Fibroblast of upper back skin (primary cell): ENCODE measurements at places on chromosomes 13 and 19.

GRCh38 chr19:10552510-10553053 lies 8.9 kb downstream of the ATG4D start:
- peak; percentile 13 for DNase-seq

- DNase-seq: peak; percentile 52
Measured at GRCh38 chr13:67880916-67881315, 650.8 kb upstream of the PCDH9 start.

GRCh38 chr19:9834307-9834725 lies 802 bp upstream of the PIN1 start:
- DNase-seq: no peak

DNA sequence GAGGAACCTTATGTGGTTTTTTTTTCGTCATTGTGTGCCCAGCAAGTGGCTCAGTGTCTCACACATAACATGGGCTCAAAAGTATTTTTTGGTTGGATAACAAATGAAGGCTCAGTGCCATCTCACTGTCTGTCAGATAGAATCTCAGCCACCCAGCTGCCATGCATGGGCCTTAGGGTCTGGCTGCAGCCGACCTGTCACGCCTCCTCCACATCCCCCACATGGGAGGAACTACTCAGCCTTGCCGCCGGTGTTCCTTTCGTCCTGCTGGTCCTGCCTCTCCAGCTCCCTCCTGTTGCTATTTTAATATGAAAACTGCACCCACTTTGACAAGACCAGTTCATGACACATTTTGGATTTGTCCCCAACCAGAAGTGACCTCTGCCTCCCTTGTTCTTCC lies 121.2 kb downstream of the SHISA2 start:
- DNase-seq: no peak

- DNase-seq: no peak
Measured at GRCh38 chr13:18212873-18213272, 968.8 kb downstream of the TUBA3C start.

GRCh38 chr13:41651413-41652058 lies 194.2 kb downstream of the RGCC start:
- no peak for DNase-seq

GRCh38 chr19:35563207-35563829 lies at the start of gene ATP4A:
TSS of gene ATP4A (minus strand) at chr19:35563658. CDS start at chr19:35563629, 29 bp downstream.
- no peak for DNase-seq

- DNase-seq: no peak
Measured at GRCh38 chr19:53466726-53467484, 628 bp upstream of the ZNF813 start.

DNA sequence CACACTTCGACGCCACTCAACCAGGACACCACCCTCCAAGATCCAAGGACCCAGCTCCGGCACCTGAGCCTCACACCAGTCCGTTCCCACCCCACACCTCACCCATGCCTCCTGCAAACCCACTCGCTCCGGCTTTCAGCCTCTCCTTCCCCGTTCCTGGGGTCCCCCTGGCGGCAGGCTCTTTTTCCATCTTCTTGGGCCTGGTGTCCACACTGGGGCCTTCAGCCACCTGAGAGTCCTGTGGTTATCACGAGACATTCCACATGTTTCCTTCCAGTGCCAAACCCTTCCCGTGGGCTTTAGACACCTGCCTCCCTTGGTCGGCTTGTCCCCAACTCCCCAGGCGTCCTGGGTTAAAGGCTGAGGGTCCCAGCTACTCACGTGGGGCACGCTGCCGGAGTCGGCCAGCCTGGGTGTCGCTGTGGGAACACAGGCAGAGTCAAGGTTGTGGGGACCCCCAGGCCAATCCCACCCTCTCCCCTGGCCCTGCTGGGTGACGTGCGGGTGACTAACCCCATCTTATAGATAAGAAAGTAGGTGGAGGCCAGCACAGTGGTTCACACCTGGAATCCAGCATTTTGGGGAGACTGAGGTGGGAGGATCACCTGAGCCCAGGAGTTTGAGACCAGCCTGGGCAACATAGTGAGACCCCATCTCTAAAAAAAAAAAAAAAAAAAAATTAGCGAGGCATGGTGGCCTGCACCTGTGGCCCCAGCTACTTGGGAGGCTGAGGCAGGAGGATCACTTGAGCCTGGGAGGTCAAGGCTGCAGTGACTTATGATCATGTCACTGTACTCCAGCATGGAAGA lies 1.9 kb downstream of the JSRP1 start:
- peak; percentile 37 for DNase-seq

- no peak for DNase-seq
Measured at GRCh38 chr19:52541608-52542007, 14.1 kb downstream of the ZNF808 start.

DNA sequence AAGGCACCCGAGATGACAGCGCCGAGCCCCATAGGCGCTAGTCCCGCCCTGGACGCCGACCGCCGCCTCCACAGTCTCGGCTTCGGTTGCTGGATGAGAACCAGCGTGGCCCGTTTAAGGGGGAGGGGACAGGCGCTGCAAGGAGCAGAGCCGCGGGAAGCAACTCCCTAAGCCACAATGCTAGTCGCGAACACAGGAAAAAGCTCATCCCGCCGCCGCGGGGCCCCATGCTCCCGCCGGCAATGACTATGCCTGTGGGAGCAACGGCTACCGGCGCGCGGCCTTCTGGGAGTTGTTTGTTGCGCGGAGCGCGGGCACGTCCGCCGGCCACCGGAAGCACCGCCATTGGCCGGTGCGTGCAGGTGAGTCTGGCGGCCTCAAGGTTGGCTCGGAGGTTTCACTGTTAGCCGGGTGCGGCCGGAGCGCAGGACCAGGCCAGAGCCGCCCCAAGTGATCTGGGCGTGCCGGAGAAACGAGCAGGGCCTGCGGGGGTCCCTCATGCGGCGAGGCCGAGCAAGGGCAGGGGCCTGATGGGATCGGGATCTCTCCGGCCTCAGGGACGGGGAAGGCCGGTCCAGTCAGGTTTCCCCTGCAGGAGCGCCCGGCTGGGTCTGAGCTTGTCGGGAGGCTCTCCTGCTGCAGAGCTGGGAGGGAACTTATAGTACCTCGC lies at the start of gene ZNF544:
Gene ZNF544, plus strand, starts transcription at position 330 of the 670 bp plus-strand sequence. CDS start 15,110 bp downstream, outside the sequence.
- peak; percentile 62 for DNase-seq

DNA sequence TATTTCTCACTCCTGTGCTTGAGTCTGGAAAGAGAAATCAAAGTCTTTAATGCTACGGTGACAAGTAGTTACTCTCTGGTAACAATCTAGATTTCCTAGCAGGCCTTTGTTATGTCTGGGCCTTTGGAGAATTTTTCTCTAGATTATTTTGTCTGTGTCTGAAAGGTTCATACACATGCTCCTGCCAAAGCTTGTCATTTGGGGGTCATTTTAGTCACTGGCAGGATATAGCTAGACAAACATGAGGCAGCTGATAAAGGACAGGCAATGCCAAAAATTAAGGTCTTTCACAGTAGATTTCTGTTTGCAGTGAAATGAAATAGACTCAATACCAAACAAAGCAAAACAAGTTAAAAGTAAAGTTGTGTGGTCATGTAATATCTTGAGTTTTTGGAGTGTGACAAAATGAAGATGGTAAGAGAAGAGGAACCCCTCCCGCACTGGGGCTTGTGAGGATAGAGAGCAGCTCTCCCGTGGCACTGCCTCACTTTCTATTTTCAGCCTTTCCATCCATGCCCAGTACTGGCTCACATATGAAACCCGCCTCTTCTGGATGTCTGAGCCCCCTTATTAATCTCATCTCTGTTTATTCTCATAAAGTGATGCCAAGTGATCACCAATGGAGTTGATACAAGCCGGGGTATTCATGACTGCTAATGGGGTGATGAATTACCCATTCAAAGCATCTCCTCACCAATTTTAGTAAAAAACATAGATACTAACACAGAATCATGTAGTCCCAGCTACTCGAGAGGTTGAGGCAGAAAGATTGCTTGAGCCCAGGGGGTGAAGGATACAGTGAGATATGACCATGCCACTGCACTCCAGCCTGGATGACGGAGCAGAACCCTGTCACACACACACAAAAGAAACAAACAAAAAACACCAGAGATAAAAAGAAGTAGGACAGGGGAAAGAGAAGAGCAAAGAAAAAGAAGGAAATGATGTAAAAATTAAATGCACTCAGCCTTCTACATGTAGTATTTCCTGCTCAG lies 389.3 kb downstream of the FGF14 start:
- no peak for DNase-seq

- DNase-seq: peak; percentile 63
Measured at GRCh38 chr13:20197361-20197834, 4.7 kb upstream of the GJB2 start.

DNA sequence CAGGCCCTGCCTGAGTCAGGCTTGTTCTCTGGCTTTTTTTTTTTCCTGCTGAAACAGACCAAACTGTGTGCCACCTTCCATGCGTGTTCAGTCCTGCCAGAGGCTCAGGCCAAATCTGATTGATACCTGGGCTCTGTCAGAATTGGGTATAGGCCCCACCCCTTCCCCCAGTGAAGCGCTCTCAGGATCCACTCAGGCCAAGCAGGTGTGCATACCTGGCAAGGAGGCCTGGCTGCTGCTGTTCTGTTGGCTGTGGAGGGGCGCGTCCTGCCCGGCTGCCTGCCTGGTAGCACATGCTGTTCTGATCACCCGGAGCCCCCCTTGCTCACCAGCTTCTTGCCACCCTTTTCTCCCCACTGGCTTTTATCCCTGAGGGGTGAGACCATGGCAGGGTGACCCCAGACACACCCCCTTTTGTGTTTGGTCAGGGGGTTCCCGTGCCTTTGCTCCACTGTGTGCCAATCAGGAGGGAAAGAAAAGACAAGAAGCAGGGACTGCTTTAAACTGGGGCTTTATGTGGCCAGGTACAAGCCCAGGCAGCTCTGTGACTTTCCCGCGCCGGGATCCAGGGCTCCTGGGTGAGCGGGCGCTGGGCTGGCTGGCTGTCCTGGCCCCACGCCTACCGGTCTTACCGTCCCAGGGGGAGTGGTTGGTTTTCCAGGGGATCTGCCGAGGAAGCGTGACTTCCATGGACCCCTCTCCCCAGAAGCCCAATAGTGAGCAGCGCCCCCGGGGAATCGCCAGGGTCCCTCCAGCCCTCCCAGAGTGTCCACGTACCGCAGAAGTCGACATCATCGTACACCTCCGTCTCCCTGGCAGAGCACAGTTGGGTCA lies 12.7 kb downstream of the PRAM1 start:
- DNase-seq: no peak

DNA sequence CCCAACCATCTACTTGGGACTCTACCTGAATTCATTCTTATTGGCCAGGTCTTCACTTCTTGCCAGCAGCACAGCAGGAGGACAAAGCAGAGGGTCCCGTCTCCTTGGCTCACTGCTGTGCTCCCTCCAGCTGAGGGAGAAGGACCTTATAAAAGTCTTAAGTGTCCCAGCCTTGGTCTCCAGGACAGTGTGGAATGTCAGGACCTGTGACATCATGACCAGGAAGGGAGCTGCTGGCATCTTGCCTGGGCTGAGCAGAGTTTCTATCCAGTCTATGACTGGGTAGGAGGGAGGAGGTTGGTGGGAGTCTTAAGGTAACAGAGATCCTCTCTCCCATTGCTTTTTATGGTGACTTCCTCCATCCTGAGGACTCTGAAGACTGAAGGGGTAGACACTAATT lies 56.6 kb upstream of the ANKRD10 start:
- no peak for DNase-seq

GRCh38 chr13:101941095-101941783 lies 460.6 kb downstream of the FGF14 start:
- DNase-seq: no peak

DNA sequence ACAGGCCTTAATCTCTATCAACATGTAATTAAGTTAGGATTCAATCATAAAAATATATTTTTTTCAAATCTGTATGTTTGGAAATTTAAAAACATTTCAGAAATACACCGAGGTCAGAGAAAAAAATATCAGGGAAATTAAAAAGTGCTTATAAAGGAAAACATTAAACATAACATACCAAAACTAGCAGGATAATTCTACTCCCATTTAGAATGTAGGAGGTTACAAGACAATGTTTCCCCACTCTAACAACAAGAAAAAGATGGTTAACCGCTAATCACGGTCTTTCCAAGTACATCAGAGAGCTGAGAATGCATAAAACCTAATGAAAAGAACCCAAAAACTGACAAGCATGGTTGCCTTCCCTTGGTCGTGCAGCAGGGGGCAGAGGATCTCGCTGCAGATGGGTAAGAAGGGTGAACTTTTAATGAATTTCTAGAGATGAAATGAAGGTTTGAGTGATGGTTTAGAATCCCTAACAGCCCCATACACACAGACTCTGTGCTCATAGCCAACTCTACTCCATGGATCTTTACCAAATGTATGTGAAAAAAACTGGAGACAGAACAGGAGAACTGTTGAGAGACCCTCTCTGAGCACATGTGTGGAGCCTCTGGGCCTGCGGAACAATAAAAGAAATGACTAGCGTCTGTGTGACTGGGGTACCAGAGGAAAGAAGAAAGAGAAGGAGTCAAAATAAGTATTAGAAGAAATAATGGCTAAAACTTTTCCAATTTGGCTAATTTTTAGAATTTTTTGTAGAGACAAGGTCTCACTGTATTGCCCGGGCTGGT lies 51.3 kb upstream of the LSM14A start:
- peak; percentile 42 for DNase-seq

DNA sequence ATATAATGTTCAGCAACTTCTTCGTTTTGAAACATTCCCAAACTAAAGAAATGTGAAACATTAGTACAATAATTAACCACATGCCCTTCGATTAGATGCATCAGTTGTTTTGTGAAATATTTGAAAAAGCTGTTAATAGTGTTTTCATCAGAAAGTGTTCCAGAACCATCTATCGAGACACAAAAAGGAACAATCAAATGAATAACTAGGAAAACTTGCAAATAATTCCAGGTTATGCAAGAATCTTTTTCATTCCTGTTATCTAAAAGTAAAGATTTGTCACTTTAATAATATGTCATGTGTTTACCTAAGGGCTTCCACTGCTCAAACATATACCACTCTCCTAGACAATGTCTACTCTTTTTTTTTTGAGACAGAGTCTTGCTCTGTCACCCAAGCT lies 904.2 kb upstream of the MIR17HG start:
- no peak for DNase-seq

GRCh38 chr19:56191711-56192110 lies 5.9 kb downstream of the ZSCAN5B start:
- no peak for DNase-seq

GRCh38 chr13:67351909-67352308 lies 121.8 kb upstream of the PCDH9 start:
- DNase-seq: no peak

- peak; percentile 83 for DNase-seq
Measured at GRCh38 chr13:59877933-59878332, 285.8 kb downstream of the DIAPH3 start.

DNA sequence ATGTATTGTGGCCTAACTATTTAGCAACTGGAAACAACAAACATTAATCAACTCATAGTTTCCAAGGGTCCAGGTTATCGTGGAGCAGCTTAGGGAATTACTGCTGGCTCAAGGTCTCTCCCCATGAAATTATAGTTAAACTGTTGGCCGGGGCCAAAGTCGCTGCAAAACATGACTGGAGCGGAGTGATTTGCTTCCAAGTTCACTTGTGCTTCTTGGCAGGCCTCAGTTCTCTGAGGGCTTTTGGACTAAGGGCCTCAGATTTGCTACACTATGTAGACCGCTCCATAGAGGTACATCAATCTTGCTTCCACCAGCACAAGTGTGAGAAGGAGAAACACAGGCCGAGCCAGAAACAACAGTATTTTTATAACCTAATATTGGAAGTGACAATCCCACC lies 9.4 kb upstream of the KBTBD7 start:
- DNase-seq: no peak
